ENCODE measurements at places on chromosomes 3 and 15. TPM values are rescaled to one million over a fixed set of nuclear protein-coding genes. Genes with fewer than 3 reads are reported as not detected.

DNA sequence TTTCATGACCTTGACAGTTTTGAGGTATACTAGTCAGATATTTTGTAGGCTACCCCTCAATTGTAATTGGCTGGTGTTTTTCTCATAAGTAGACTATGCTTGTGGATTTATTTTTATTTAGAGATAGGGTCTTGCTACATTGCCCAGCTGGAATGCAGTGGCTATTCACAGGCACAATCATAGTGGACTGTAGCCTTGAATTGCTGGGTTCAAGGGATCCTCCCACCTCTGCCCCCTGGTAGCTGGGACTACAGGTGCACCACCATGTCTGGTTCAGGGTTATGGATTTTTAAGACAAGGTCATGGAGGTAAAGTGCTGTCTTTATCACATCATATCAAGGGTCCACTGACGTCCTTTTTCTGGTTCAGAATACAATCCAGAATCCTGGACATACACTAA is 10.9 kb upstream of the IL17RD start:
- no peak for DNase-seq

DNA sequence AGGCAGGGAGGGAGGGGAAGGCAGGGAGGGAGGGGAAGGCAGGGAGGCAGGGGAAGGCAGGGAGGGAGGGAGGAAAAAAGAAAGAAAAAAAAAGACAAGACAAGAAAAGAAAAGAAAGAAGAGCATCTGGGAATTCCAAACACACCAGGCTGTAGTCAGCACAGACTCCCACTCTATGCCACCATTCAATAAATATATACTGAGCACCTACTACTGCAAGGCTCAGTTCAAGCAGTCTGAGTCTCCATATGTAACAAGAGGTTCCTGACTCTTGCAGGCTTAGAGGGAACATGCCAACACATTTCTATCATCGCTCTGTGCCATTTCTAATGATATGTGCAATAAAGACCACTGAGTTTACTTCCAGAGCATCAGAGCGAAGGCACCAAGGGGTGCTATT is 47.7 kb downstream of the ANXA2 start:
- DNase-seq: no peak

GRCh38 chr3:178859386-178859785 is 212.2 kb downstream of the ZMAT3 start:
- no peak for DNase-seq

SOX14 gene
- not detected for total RNA-seq

DNA sequence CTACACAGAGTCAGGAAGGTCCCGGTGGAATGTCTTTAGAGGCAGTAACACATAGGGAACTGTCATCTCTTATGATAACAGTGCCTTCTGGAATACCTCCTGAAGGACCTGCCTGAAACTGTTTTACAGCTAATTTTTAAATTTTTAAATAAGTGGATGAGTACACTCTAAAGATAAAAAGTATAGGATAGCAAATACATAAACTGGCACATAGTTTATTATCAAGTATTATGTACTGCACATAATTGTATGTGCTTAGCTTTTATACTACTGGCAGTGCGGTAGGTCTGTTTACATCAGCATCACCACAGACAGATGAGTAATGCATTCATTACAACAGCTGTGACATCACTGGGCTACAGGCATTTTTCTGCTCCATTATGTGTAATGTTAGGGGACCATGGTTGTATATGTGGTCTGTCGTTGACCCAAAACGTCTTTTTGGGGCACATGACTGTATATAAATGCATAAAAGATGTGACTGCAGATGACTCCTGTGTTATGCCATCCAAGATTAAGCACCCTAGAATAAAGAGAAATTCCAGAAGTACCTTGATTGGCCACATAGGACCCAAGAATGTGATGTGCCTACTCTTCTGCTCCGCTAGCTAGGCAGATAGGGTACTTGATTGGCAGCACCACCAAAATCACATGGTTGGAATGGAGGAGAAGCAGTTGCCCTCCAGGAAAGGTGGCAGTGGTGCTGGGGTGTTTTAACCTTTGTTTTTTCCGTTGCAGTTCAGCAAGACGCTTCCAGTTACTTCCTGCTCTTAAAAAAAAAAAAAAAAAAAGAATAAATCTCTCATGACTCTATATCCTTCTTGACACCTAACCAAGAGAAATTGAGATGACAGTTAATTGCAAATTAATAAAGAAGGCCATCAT is 3.3 kb downstream of the VPS8 start:
- no peak for DNase-seq

DNA sequence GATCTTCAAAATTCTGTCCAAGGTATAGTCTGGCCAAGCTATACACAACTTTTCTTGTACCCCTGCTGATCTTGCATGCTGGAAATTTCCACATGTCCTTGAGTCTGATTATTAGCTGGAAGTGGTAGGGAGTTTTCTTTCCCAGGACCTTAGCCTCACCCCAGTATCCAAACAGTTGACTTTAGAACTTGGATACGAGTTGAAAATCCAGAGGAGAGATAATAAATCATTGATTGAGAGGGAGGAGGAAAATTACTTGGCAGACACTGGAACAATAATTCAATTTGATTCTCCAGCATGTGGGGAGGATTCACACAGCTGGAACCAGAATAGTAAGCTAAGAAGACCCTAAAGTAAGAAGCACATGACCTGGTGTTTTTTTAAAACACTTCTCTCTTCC is 116.4 kb downstream of the IL5RA start:
- no peak for DNase-seq

GRCh38 chr15:28881170-28881569 is 4.6 kb upstream of the APBA2 start:
- DNase-seq: no peak

AADACL2 gene
- not detected for total RNA-seq

DNA sequence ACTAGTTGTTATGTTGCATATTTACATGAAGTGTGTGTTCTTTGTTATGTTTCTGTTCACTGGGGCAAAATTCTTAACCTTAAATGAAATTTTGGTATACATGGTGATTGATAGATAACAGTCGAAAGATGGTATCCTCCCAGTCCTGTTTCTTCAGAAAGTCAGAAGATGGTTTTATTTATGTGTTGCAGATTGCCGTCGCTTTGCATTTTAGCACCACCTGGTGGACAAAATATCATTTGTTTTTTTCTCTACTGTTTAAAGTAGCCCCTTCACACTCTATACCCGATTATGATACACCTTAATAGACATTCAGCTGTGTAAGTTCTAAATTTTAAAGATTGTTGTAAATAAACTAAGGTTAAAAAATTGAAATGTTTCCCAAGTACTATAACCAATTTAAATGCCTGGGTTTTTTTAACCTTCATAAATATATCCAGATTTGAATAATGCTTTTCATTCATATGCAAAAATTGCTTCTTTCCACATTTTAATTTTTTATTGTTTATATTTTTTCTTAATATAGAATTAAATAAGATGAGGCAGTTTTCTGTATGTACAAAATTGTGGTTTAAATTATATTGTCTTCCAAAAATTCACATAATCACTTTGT is 152.2 kb downstream of the ALCAM start:
- DNase-seq: peak; percentile 10

- DNase-seq: no peak
Measured at GRCh38 chr3:186003610-186004009, 65.8 kb upstream of the TRA2B start.

GXYLT2 gene
- 0.40 TPM for total RNA-seq

NOX5 gene
- total RNA-seq: under 0.01 TPM

DNA sequence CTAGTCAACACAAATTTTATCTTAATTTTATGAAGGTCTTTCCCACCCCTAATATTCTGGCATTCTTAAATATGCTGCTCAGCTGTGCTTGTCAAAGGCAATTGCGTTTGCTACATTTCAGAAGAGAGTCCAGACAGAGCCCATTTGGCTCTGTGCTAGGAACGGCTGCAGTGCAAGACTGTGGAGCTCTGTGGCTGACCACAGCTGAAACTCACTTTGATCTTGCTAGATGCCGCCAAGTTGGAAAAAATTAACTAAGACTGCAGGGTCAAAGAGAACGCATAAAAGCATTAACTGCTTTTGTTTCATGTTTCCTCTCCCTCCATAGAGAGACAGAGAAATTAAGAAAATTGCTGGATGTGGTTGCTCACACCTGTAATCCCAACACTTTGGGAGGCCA is 7.6 kb upstream of the PPP1R2 start:
- no peak for DNase-seq

DNA sequence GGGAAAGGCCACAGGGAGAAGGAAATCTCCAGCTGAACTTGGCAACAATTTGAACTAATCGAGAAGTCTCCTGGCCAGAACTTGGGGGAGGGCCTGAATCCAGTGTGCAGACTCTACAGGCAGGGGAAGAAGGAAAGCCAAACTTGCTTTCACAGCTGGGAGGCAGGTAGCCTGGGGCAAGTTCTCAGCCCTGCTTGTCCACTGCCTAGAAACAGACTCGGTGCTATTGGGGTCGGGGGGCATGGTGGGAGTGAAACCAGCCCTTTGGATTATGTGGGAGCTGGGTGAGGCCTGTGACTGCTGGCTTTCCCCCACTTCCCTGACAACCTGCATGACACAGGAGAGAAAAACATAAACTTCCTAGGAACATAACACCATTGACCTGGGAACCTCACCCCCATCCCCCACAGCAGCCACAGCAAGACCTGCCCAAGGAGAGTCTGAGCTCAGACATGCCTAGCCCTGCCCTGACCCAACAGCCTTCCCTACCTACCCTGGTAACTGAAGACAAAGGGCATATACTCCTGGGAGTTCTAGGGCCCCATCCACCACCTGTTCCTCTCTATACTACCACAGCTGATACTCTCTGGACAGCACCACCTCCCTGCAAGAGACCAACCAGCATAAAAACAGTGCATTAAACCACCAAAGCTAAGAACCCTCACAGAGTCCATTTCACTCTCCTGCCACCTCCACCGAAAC is 103.7 kb upstream of the MNS1 start:
- no peak for DNase-seq

DNA sequence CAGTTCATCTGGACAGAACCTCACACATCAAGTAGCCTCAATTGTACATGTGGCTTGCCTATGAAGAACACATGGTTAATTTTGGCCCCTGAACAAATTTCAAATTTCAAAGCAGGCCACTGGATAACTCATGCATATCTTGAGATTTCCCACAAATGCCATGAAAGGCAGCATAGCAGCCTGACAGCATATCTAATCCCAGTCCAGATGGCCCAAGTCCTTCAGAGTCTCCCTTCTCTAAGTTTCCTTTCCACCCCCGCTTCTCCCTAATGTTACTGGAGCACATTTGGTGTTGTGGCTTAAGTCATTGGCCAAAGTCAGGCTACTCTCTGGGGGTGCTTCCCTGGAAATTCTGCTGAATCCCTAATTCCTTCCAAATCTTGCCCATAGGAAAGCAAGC is 53.8 kb upstream of the COL6A6 start:
- DNase-seq: no peak

DNA sequence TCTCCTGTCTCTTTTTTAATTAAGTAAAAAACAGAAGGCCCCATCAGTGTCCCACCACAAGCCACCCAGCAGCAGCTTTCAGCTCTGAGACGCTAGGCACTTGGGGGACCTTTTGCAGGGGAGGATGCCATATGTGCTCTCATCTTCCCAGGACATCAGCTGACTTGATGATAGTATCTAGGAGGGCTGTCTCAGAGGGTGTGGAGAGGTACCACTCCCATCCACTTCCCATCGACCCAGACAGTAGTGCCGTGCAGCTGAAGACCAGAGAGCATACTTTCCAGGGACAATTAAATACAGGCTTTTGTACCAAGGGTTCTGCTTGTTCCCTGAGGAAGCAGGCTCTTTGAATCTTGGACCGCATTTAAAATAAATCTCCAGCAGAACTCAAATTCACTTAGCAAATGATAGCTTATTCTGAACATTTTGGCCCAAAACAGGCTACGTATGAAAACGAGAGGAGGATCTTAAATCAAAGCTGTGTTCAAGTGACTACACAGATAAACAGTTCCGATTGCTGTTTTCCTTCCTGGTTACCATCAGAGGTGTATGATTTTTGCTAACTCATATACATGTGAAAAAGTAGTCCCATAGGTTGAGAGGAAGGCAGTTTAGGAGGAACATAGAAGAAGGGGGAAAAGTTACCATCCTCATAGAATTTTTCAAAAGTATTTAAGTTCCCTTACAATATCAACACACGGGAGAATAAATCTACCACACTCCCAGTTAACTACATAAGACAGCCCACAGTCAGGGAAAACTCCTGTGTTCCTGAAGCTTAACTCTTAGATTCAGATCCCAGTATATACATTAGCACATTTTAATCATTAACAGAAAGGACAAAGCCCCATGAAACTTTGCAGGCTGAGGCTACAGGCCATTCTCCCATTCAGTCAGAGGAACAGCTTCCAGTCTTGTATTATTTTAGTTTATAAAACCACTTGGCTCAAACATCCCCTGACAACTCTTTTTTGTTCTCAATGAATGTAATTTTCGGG is 9.5 kb downstream of the WNT5A start:
- DNase-seq: no peak

GRCh38 chr15:40914486-40914885 is 14.7 kb upstream of the DLL4 start:
- no peak for DNase-seq

DNA sequence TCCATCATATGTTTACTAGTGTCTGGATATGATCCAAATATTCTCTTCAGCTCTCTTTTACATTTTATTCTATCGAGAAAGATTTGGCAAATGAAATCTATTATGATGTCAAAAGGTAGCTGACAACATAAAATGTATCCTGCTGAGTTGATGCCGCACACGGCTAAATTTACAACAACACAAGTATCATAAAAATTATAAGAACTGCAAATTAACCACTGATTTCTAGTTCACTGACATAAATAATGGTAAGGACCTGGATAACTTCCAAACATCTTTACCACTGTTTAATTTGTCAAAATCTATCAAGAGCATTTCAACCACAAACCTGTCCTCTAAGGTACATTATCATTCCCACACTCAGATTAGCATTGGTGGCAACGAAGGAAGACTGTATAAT is 244.5 kb downstream of the FOXP1 start:
- no peak for DNase-seq

DNA sequence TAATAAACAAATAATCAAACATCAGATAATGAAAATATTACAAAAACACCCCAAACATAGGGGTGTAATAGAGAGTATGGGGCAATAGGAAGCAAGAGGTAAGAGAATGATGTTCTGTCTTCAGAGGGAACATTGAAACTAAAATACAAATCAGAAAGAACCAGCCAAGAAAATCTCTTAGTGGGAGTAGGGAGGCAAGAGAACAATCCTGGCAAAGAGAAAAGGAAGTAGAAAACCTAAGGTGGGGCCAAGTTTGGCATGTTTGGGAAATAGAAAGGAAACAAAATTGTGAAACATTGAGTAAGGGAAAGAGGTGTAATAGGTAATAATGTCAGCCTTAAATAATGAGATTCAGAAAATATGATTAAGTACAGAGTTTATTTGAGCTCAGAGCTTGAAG is 467.1 kb downstream of the RBMS3 start:
- DNase-seq: no peak

DNA sequence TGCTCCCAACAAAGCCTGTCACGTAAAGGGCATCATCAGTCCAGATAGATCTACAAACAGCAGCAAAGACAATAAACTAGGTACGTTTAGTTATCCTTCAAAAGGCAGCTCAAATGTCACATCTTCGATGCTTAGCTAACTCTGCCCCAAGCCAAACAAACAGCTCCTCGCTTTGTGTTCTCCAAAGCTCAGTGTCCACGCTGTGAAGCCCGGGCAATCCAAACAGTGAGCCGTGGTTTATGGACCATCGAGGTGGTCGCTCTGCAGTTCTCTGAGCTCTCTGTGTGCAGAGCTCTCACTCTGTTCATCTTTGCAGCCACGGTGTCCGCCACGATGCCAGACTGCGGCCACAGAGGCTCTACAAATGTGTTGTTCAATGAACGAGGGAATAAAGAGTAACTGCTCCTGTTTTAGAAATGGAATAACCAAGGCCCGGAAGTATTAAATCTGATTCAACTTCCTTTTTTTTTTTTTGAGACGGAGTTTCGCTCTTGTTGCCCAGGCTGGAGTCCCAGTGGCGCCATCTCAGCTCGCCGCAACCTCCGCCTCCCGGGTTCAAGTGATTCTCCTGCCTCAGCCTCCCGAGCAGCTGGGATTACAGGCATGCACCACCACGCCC is 117.2 kb upstream of the FAM174B start:
- DNase-seq: no peak

All from pulmonary artery endothelial cell (primary cell).